Stimulated activated CD8-positive, alpha-beta memory T cell treated with anti-CD3 and anti-CD28 coated beads, Interleukin-7, amount 100 ng/mL, for 1 hour (primary cell): ENCODE measurements at places on chromosomes 5 and 9.

DNA sequence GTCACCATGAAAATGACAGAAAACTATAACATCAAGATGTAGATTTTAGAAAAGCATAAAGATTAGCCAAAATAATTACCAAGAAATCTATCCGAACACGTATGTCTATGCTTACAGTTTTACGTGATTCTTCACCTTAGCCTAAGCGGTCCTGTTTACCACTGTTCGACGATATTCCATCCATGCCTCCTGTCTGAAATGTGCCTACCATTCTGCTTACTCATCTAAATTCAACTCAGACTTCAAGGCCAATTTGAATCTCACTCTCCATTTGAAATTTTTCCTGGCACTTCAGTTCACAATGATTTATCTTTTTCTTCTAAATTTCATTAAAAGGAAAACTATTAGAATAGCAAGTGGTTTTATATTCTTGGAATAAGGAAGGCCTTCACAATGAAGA, 15.4 kb downstream of the ZDHHC21 start:
- DNase-seq: no peak

- DNase-seq: no peak
Observed at GRCh38 chr5:43348207-43348606, 35.0 kb upstream of the HMGCS1 start.

DNA sequence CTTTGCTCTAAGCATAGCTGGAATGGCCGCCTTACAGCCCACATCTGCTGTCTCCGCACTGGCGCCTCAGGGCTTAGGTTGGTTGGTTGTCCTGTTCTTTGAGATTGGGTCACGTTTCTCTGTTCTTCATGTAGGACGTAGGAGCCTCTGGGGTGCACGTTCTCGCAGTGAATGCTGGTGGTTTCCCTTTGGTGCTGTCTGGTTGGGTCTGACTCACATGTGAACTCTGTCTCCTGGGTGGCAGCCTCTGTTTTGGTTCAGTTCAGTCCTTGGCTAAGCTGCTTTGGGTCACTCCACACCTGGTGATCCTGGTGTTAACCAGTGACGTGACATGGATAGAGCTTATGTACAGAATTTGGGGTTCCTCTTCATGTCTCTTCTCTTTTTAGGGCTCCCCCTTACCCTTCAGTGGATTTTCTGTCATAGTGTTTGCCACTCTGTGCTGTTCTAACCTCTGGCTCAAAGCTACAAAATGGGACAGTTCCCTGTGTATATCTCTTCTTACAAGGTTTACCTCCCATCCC, 12.6 kb upstream of the LPCAT1 start:
- DNase-seq: peak; percentile 42

DNA sequence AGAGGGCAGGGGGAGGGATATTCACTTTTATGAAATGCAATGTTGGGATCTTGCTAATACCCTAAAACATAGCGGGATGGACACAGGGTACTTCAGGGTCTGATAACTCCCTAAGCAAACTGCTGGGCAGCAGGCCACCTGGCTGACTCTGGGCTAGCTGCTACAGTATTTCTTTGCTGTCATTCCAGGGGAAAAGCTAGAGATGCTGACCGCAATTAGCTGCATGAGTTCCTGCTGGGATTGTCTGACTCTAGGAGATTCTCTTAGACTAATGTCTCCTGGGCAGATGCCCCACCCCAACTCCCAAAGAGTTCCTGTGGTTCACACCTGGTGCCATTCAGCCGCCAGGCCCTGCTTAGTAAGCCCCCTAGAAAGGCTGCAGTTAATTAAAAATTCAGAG, 69.9 kb downstream of the PSAT1 start:
- no peak for DNase-seq

GRCh38 chr9:110088099-110088498, 119.9 kb downstream of the C9orf152 start:
- DNase-seq: no peak

GRCh38 chr5:14574891-14575508, 6.6 kb upstream of the OTULINL start:
- no peak for DNase-seq

DNA sequence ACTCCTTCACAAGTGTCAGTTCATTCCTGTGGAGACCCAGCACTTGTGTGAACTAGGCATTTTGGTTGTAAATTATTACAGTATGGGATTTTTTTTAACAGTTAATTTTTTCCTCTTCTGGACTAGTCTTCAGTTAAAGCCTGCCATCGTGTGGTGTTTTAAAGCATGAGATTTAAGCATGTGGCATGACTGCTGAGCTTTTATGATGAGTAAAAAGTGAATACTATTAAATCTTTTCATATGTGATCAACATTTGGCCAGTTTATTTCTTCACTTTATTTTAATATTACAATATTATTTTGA, 25.0 kb downstream of the LMNB1 start:
- DNase-seq: no peak

GRCh38 chr5:124446120-124446519, 300.3 kb downstream of the ZNF608 start:
- DNase-seq: no peak

GRCh38 chr9:135343837-135344522, 135.6 kb upstream of the PPP1R26 start:
- peak; percentile 19 for DNase-seq

- DNase-seq: no peak
Observed at GRCh38 chr5:36111238-36111637, 40.4 kb downstream of the LMBRD2 start.

DNA sequence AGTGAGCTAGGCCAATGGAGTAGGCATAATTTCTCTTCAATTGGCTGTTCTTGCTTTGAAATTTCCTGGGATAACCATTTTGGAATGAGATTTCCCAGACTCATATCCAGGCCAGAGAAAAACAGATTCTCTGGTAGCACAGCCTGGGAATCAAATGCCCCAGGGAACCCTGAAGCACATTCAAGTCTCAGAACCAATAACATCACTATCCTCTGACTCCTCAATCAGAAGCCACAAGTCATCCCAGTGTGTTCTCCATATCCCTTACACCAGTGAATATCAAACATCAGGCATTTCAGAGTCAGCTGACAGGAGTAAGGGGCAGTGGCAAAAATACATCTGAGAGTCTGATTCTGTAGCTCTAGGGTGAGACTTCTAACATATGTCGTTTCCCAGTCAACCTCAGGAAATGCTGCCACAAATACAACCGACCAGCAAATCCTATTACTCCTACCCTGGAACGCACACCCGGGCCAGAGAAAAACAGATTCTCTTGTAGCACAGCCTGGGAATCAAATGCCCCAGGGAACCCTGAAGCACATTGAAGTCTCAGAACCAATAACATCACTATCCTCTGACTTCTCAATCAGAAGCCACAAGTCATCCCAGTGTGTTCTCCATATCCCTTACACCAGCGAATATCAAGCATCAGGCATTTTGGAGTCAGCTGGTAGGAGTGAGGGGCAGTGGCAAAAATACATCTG, 537.7 kb upstream of the NMUR2 start:
- DNase-seq: no peak

DNA sequence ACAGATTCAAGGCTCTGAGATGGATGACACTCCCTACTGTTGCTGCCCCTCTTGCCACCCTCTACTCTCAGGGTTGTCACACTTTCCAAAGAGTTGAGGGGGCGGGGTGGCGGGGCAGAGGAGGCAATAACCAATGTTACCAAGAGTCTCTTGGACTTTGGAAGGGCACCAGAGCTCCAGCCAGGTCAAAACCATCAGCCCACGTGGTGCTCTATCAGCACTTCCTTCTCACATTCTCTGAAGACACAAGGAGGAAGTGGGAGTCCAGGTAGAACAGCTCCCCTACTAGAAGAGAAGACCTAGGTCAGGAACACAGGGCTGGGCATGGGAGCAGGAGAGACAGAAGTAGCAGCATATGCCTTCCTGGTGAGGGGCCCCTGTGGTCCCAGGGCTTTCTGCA, 33.0 kb upstream of the PIK3R1 start:
- no peak for DNase-seq

GRCh38 chr5:67971223-67971830, 244.2 kb upstream of the PIK3R1 start:
- no peak for DNase-seq

DNA sequence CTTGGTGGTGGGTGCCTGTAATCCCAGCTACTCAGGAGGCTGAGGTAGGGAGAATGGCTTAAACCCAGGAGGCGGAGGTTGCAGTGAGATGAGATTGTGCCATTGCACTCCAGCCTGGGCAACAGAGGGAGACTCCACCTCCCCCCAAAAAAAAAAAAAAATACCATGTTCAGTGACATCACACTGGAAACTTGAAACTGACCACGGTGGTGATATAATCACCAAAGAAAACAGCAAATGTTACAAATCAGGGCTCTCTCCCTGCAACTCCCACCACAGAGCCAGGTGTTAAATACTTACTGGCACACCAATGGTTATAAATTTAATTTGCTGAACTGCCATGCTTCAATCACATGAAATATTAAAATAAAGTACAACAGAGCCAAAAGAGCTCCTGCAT, 81.4 kb downstream of the ZNF608 start:
- no peak for DNase-seq

- DNase-seq: no peak
Observed at GRCh38 chr5:170306381-170306831, 8.8 kb upstream of the LCP2 start.
